ENCODE measurements at places on chromosomes 7 and 10. TPM values are rescaled to one million over a fixed set of nuclear protein-coding genes. Genes with fewer than 3 reads are reported as not detected.
A peak's percentile ranks its signal among the peaks of the same experiment; 100 is the strongest.

The FZD1 gene
- 19.0 TPM for total RNA-seq

The HOXA2 gene
- 0.27 TPM for total RNA-seq

The CHRM2 gene
- total RNA-seq = 79.8 TPM

The NKX1-2 gene
- total RNA-seq = not detected

The NUTM2A gene
- 3.0 TPM for total RNA-seq

The MBL2 gene
- not detected for total RNA-seq

The CALML5 gene
- total RNA-seq = not detected

The NXPH1 gene
- total RNA-seq = 0.95 TPM

The OR2A5 gene
- not detected for total RNA-seq

The WDFY4 gene
- total RNA-seq = not detected

DNA sequence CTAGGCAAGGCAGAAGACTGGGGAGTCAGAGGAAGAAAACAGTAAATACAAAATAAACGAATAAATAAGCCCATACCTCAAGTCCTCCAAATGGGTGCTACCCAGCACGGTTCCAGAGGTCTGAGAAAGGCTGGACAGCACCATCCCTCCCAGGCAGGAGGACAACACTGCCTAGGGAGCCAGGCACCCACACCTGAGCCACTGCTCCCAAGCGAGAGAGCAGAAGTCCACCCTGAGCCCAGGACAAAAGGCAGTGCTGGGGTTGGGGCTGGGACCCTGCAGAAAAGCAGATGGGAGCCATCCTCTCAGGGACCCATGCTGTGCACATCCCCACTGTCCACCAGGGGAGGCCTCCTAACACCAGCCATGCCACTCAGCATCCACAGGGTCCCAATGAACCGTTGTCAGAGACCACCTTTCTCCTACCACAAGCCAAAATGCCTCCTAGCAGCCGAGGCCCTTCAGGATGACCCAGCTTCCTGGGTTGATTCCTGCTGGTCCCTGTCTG, 16.2 kb downstream of the GFRA1 start:
- H3K27ac ChIP-seq = no peak overlapping the region
- H3K36me3 ChIP-seq = no peaks in the 10 kb centered on the region
- H3K27me3 ChIP-seq = peaks cover 19% of the 10 kb centered on the region
- no peak for DNase-seq
- peaks cover 8% of the 10 kb centered on the region for H3K4me1 ChIP-seq

- H3K27me3 ChIP-seq = no peaks in the 10 kb centered on the region
- no peak overlapping the region for H3K27ac ChIP-seq
- no peaks in the 10 kb centered on the region for H3K4me1 ChIP-seq
- H3K4me3 ChIP-seq = no peak overlapping the region
- no peaks in the 10 kb centered on the region for H3K36me3 ChIP-seq
Observed at GRCh38 chr7:117949232-117949631, 76.0 kb upstream of the CTTNBP2 start.

- no peak overlapping the region for H3K27ac ChIP-seq
- H3K36me3 ChIP-seq = no peaks in the 10 kb centered on the region
- no peaks in the 10 kb centered on the region for H3K27me3 ChIP-seq
- H3K4me1 ChIP-seq = no peaks in the 10 kb centered on the region
- no peak overlapping the region for H3K4me3 ChIP-seq
- DNase-seq = no peak
Observed at GRCh38 chr7:13841284-13841683, 148.2 kb downstream of the ETV1 start.

DNA sequence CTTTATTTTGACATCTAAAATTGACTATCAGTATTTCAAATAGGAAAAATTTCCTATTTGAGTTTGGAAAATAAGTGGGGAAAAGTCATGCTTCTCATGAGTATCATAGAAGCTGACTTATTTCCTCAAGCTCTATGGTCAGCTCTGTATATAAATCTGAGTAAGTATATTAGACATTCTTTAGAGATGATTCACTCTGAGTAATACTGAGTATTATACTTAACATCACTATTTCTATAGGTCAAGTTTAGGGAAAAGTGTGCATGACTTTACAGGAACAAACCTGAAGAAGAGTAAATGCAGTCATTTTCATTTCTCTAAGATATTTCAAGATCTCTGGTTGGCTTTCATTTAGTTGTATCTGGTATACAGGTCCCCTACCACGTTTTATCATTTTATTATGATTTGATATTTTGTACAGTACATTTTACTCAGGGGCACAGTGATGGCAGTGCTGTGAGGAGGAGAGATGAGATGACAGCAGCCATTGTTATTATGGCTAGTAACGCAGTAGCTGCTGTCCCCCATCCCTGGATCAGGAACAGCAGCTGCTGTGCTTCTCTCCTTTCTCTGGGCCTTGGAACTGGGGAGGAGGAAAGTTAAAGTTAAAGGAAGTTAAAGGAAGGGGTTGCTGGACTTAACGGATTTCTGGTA, 15.2 kb downstream of the SND1 start:
- no peak for DNase-seq
- no peaks in the 10 kb centered on the region for H3K36me3 ChIP-seq
- no peaks in the 10 kb centered on the region for H3K27me3 ChIP-seq
- H3K27ac ChIP-seq = no peak overlapping the region

- no peaks in the 10 kb centered on the region for H3K27me3 ChIP-seq
- no peaks in the 10 kb centered on the region for H3K4me1 ChIP-seq
- H3K4me3 ChIP-seq = no peak overlapping the region
- DNase-seq = no peak
- no peak overlapping the region for H3K27ac ChIP-seq
Observed at GRCh38 chr10:3467052-3467951, 294.7 kb upstream of the PITRM1 start.

- no peak overlapping the region for H3K27ac ChIP-seq
- H3K4me3 ChIP-seq = no peak overlapping the region
- H3K4me1 ChIP-seq = no peaks in the 10 kb centered on the region
- no peaks in the 10 kb centered on the region for H3K27me3 ChIP-seq
- H3K36me3 ChIP-seq = no peaks in the 10 kb centered on the region
Observed at GRCh38 chr7:42720991-42721796, 190.7 kb downstream of the C7orf25 start.

DNA sequence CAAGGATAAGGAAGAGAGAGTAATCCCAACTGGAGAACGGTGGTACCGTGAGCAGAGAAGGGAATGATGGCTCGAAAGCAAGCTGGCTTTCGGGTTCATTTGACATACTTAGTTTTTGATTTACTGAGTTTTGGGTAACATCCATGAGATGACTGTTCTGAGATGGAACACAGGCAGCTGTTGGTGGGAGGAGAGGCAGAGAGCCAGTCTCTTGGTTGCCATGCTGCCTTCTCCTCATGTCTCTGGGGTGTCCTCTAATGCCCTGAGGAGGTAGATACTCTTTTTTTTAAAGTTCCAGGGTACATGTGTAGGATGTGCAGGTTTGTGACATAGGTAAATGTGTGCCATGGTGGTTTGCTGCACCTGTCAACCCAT, 76.4 kb upstream of the NRP1 start:
- H3K4me1 ChIP-seq = peaks cover 13% of the 10 kb centered on the region
- no peak for DNase-seq
- H3K36me3 ChIP-seq = no peaks in the 10 kb centered on the region
- H3K27ac ChIP-seq = no peak overlapping the region
- no peaks in the 10 kb centered on the region for H3K27me3 ChIP-seq

- H3K36me3 ChIP-seq = no peaks in the 10 kb centered on the region
- no peak overlapping the region for H3K4me3 ChIP-seq
- no peak for DNase-seq
- H3K27me3 ChIP-seq = no peaks in the 10 kb centered on the region
- H3K27ac ChIP-seq = no peak overlapping the region
- H3K4me1 ChIP-seq = no peaks in the 10 kb centered on the region
Observed at GRCh38 chr10:84341538-84341856, 13.1 kb downstream of the CCSER2 start.

DNA sequence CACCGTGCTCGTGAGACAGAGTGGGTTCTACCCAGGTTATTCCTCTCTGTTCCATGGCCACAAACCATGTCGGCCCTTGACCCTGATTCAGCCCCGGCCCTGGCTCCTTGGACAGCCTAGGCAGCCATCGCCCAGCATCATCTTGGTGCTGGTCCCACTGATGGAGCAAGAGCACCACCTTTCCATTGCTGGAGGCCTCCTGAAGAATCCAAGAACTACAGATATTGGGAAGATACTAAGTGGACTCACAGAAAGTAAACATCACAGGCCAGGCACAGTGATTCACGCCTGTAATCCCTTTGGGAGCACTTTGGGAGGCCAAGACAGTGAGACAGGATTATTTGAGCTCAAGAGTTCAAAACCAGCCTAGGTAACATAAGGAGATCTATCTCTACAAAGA, 125.1 kb downstream of the NT5C2 start:
- no peak overlapping the region for H3K27ac ChIP-seq
- no peaks in the 10 kb centered on the region for H3K27me3 ChIP-seq
- H3K4me3 ChIP-seq = no peak overlapping the region
- DNase-seq = no peak

- no peaks in the 10 kb centered on the region for H3K4me1 ChIP-seq
- H3K36me3 ChIP-seq = no peaks in the 10 kb centered on the region
- no peak overlapping the region for H3K4me3 ChIP-seq
- no peak overlapping the region for H3K27ac ChIP-seq
Observed at GRCh38 chr10:109183366-109183765, 739.9 kb downstream of the XPNPEP1 start.

GRCh38 chr10:6347391-6347951, 144.7 kb downstream of the PFKFB3 start:
- H3K27ac ChIP-seq = no peak overlapping the region
- H3K4me3 ChIP-seq = no peak overlapping the region
- H3K4me1 ChIP-seq = peaks cover 4% of the 10 kb centered on the region
- no peaks in the 10 kb centered on the region for H3K27me3 ChIP-seq
- no peaks in the 10 kb centered on the region for H3K36me3 ChIP-seq
- DNase-seq = no peak

GRCh38 chr7:96670338-96671289, 39.0 kb downstream of the SEM1 start:
- H3K27me3 ChIP-seq = no peaks in the 10 kb centered on the region
- DNase-seq = no peak
- H3K4me3 ChIP-seq = no peak overlapping the region
- H3K36me3 ChIP-seq = no peaks in the 10 kb centered on the region
- H3K4me1 ChIP-seq = no peaks in the 10 kb centered on the region

GRCh38 chr10:12771981-12772760, 229.3 kb downstream of the CCDC3 start:
- H3K4me3 ChIP-seq = no peak overlapping the region
- H3K27me3 ChIP-seq = no peaks in the 10 kb centered on the region
- DNase-seq = no peak
- no peak overlapping the region for H3K27ac ChIP-seq
- H3K4me1 ChIP-seq = no peaks in the 10 kb centered on the region
- no peaks in the 10 kb centered on the region for H3K36me3 ChIP-seq

GRCh38 chr10:7192831-7193361, 217.9 kb downstream of the SFMBT2 start:
- no peak overlapping the region for H3K27ac ChIP-seq
- DNase-seq = no peak
- H3K4me3 ChIP-seq = no peak overlapping the region
- H3K4me1 ChIP-seq = no peaks in the 10 kb centered on the region
- H3K36me3 ChIP-seq = no peaks in the 10 kb centered on the region

DNA sequence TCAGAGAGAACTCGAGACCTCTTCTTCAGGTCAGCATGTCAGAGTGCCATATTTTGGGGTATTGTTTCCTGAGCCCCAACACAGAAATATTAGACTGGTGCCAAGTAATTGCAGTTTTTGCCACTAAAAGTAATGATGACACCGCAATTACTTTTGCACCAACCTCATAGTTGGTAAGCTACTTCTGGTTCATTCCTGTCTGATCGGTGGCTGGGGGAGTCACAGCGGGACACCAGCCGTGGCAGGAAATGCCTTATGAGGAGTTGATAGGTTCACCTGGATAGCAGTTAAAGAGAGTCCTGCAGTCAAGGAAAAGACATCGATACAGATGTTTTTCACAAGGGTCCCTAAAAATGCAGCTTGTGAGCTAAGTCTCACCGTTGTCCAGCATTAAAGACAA, 23.9 kb upstream of the ATP6V0A4 start:
- no peak overlapping the region for H3K27ac ChIP-seq
- no peak overlapping the region for H3K4me3 ChIP-seq
- H3K27me3 ChIP-seq = no peaks in the 10 kb centered on the region
- no peak for DNase-seq

GRCh38 chr10:61529208-61529607, 76.0 kb upstream of the TMEM26 start:
- no peak for DNase-seq
- no peaks in the 10 kb centered on the region for H3K36me3 ChIP-seq
- no peak overlapping the region for H3K27ac ChIP-seq

DNA sequence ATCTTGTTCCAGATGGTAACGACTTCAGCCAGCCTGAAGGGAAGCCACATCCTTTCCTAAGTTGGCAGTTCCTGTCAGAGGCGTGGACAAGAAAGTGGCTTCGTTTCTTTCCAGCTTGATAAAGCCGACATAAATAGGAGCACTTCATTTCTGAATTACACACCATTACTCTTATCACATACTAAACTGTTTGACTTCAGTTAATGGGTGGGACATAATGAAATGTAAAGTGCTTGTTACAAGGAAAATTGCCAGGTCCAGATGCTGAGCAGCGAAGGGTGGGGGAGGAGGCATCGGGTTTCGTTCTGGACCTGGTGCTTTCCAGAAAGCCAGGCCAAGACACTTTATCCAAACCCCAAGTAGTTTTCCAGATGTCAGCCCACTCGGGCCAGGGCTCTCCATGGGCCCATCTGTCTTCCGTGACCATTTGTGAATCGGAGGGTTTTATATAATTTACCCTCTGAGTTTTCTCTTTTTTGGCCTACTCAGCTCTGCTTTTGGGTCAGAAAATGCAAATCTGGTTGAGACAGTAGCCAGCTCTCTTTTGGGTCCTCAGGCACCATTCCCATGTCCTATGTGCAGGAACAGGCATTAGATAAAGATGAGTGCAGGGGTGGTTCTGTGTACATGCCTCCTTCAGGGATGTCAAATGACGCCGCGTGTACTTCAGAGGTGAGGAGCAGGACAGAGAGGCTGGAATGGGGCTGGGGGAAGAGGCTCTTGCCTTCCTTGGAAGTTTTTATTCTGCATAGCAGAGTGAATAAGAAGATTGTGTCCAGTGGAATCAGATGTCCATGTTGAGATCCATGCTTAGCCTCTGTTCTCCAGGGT, 90.2 kb downstream of the TACC2 start:
- H3K4me1 ChIP-seq = no peaks in the 10 kb centered on the region
- H3K27ac ChIP-seq = no peak overlapping the region
- DNase-seq = peak; percentile 15
- H3K27me3 ChIP-seq = no peaks in the 10 kb centered on the region
- no peaks in the 10 kb centered on the region for H3K36me3 ChIP-seq
- H3K4me3 ChIP-seq = no peak overlapping the region

- no peaks in the 10 kb centered on the region for H3K4me1 ChIP-seq
- H3K27ac ChIP-seq = no peak overlapping the region
- no peak overlapping the region for H3K4me3 ChIP-seq
- peaks cover 11% of the 10 kb centered on the region for H3K36me3 ChIP-seq
Observed at GRCh38 chr10:131961777-131962662, 19.7 kb downstream of the BNIP3 start.

- no peak overlapping the region for H3K4me3 ChIP-seq
- no peak for DNase-seq
- H3K36me3 ChIP-seq = no peaks in the 10 kb centered on the region
- no peaks in the 10 kb centered on the region for H3K4me1 ChIP-seq
- no peaks in the 10 kb centered on the region for H3K27me3 ChIP-seq
Observed at GRCh38 chr10:99080275-99080945, 155.2 kb downstream of the HPSE2 start.

- no peaks in the 10 kb centered on the region for H3K4me1 ChIP-seq
- peak; percentile 39 for DNase-seq
- H3K36me3 ChIP-seq = no peaks in the 10 kb centered on the region
Observed at GRCh38 chr7:2521952-2522591, 2.5 kb downstream of the LFNG start.

Measured in cardiac muscle cell (in vitro differentiated cells and primary cell).